GM13976 (cell line): ENCODE measurements at places on chromosomes 3 and 15.

DNA sequence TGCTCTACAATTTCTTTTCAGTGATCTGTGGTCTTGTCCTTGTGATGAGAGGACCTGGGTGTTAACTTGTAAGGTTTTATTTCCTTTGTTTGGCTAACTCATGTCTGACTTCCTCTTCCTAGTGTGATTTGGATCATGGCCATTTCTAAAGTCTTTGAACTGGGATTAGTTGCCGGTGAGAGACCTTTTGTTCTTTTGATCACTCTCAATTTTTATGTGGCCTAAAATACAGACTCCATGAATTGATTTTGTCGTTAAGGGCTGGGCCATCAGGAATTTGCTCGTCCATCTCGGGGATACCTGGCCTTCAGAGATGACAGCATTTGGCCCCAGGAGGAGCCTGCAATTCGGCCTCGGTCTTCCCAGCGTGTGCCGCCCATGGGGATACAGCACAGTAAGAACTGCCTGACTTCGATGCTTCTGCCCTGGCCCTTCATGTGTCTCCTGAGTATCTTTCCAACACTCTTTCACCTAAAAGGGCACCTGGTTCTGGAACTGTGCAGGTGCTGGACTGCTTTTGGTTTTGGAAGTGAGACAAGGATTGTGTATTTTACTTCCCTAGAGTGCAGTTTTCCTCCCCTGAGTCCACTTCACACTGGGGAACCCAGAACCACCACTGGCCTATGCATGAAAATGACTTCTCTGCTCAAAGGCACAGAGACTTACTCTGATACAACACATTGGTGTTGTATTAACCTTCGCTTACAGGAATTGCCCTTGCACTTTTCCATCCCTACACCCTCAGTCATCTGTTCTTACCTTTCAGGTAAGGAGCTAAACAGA lies 13.1 kb upstream of the LRRC2 start:
- no peak for DNase-seq

- DNase-seq = no peak
These were observed 9.3 kb upstream of the FBN1 start for GRCh38 chr15:48654801-48655200.

- no peak for DNase-seq
These were observed 110.7 kb downstream of the TJP1 start for GRCh38 chr15:29711531-29711930.

DNA sequence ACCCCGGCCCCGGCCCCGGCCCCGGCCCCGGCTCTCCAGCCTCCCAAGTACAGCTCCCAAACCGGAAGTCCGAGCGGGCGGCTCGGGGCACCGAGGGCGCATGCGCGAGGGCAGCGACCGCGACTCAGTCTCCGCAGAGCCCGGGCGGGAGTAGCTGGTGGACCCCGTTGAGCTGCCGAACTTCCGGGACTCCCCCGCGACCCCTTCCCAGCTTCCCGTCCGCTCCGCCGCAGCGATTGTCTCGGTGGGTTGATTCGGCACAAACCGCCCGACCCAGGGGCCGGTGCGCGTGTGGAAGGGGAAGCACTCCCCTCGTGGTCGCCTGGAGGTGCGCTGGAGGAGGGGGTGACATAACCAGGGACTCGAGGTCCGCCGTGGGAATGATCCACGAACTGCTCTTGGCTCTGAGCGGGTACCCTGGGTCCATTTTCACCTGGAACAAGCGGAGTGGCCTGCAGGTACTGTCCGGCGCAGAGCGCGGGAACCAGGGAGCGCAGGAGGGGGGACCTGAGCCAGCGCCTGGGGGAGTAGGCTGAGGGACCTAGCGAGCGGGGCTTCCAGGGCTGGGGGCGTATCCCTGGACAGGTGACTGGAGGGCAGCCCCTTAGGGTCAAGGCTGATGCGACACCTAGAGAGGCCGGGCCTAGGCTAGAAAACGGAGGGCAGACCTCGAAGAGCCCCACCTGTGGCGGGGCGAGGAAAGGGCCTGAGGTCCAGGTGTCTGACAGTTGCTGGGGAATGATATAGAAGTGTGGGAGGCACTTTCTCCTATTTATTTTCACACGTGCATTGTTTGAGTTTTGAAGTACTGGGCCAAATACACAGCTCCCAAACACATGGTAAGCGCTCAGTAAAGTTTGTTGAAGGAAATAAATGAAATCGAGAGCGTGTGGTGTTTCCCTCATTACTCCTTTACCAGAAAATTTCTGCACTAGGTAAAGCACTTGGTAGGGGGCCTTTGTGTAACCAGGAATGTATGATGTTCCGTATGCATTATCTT lies at the start of the genes TUBGCP4 and ZSCAN29:
TUBGCP4 (plus strand) TSS at position 127 of the 1,000 bp plus-strand sequence; CDS start at position 381, 254 bp downstream.
ZSCAN29 (minus strand) TSS at position 69 of the 1,000 bp plus-strand sequence. CDS start 1,130 bp downstream, outside the sequence.
- peak; percentile 97 for DNase-seq

- no peak for DNase-seq
These were observed 42.7 kb downstream of the HHLA2 start for GRCh38 chr3:108338901-108339545.
